Central memory CD8-positive, alpha-beta T cell (primary cell): ENCODE measurements at places on chromosomes 16 and 17.

DNA sequence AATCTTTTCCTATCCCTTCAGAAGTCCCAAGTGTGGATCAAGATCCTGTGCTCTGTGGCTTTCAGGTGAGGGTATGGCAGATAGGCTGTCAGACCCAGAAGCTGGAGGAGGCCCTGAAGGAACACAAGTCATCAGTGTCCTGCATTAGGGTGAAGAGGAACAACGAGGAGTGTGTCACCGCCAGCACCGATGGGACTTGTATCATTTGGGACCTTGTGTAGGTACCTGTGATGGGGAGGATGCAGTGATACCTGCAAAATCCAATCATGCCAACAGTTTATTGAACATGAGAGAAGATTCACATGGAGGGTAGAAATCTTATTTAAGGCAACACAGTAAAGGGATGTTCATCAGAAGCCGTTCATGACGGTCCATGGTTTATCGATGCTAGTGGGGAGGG lies 10.0 kb upstream of the USP43 start:
- no peak for DNase-seq

DNA sequence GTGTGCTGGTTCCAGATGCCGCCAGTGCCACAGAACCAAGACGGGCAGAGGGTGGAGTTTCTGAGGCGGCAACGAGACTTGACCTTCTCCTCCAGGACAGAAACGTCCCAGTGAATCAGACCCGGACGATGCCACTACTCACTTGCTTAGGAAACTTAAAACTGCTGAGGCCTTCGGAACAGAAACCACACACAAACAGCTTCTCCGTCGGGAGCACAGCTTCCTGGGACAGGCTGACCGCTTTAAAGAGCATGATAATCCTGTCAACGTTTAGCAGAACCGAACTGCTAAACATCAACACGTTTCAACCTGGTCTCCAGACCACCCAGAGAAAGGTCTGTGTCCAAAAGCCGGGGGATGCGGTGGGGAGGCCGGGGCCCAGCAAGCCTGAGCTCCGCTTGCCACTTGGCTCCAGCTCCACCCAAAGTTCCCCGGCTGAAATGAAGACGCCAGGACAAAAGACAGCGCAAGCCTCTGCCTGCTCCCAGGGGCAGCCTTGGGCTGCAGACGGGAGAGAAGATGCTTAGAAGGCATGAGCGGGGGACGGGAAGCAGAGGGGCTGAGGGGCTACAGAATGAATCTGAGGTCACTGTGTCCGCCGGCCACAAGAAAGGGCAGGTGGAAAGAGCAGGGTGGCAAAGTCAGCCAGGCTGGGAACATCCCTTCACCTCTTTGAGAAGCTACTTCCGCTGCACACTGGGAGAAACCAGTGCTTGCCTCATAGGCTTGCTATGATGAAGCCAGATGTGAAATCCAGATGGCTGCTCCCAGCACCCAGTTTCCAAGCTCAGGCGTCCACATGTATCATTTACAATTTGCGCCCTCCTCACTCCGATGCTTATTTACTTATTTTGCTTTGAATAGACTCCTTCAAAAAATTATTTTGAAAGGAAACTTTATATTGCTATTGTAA lies 69.0 kb downstream of the MRM3 start:
- DNase-seq, result no peak

DNA sequence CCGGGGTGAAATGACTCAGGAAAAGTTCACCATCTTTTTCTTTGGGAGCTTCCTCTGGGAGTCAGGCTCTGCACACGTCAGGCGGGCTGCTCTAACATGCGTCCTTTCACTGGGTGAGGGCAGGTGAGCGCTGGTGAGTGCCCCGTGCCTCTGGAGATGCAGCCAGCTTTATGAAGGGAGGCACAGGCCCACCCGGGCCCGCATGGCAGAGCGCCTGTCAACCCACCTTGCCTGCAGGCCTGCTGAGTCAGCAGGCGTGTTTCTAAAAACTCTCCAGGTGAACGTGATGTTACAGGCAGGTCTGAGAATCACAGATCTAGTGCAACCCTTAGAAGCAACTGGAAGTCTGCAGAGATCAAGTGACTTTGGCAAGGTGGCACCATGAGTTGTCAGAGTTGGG lies 18.4 kb downstream of the MAP1LC3B start:
- no peak for DNase-seq

- no peak for DNase-seq
Observed at GRCh38 chr17:39664581-39665561, at the start of gene TCAP. Gene TCAP (plus strand): TSS chr17:39665349. CDS start chr17:39665360, 11 bp downstream.

DNA sequence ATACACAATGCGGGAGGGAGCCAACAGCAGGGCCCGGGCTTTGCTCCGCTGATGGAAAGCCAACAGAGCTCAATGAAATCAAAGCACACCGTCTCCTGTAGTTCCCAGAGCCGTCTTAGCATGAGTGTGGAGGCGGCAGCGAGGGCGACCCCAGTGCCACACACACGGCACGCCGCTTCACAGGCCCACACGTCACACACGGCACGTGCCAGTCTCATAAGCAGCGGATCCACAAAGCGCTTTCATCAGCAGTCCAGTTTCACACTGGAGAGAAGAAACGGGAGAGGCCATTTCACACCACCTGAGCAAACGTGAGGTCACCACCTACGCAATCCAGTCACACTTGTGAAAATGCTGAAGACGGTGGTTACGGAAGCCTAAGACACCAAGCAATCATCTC lies 34.8 kb downstream of the CYB5D2 start:
- no peak for DNase-seq

DNA sequence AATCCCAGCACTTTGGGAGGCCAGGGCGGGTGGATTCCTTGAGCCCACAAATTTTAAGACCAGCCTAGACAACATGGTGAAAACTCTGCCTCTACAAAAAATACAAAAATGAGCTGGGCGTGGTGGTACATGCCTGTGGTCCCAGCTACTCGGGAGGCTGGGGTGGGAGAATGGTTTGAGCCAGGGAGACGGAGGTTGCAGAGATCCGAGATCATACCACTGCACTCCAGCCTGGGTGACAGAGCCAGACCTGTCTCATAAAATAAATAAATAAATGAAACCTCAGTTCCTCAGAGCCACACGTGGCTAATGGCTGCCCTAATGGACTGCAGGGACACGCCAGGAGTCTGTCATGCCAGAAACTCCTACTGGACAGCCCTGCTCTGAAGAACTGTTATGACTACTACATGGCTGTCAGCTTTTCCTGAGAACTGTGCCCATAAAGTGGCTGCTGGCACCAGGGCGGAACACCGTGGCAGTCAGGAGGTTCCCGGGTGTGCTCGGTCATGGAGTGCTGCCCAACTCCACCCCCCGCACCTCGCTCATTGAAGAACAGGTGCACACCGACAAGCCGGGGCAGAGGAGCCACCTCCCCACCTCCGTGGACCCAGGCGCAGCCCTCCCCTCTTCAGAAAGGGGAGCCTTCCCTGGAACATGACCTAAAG lies 4.3 kb downstream of the TMEM11 start:
- no peak for DNase-seq

DNA sequence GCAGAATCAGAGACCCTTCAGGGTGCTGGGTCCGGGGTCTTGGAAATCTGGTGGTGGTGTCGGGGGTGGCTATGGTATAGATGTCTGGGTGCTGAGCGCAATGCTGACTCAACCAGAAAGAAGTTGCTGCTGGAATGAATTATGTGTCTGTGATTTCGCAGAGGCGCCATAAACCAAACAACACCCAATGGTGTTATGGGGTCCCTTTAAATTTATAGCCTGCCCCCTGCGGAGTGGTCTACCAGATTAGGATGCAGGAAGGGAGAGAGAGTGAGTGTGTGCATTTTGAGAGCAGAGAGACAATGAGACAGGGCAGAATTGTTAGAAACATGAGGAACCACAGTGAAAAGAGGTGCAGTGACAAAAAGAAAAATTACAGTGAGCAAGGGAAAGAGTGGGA lies 100.7 kb upstream of the CDH11 start:
- no peak for DNase-seq

GRCh38 chr17:61317779-61318178 lies 81.9 kb upstream of the TBX2 start:
- DNase-seq, result no peak

GRCh38 chr16:65713181-65713808 lies 591.4 kb upstream of the CDH11 start:
- no peak for DNase-seq

- no peak for DNase-seq
Observed at GRCh38 chr17:65185668-65186382, 48.7 kb downstream of the RGS9 start.

GRCh38 chr17:42386777-42387657 lies 1.2 kb downstream of the STAT3 start:
- DNase-seq, result no peak

DNA sequence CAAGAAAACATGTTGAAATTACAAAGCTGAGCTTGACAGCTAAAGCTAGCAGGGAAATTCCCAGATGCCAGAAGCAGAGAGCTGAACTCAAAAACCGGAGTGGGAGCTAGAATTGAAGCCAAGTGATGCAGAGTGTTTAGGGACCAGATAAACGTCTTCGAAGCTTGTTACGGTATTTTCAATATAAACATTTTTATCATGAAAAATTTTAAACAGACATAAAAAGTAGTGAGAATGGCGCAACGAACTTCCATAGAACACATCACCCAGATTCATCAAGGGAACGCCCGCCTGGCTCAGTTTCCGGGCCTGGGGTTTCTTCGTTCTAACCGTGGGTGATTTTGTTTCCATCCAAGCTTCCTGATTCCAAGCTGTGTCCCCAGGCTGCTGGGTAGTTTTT lies 18.1 kb downstream of the SPNS2 start:
- DNase-seq, result no peak

GRCh38 chr17:61415374-61416210 lies 15.9 kb downstream of the TBX2 start:
- DNase-seq, result no peak

- DNase-seq, result no peak
Observed at GRCh38 chr16:58738672-58739296, 4.7 kb upstream of the GOT2 start.

GRCh38 chr17:79933863-79934652 lies 94.8 kb upstream of the CBX4 start:
- no peak for DNase-seq

- no peak for DNase-seq
Observed at GRCh38 chr17:81057079-81057730, 22.3 kb downstream of the BAIAP2 start.

- DNase-seq, result no peak
Observed at GRCh38 chr16:84460406-84461028, 43.9 kb downstream of the MEAK7 start.

DNA sequence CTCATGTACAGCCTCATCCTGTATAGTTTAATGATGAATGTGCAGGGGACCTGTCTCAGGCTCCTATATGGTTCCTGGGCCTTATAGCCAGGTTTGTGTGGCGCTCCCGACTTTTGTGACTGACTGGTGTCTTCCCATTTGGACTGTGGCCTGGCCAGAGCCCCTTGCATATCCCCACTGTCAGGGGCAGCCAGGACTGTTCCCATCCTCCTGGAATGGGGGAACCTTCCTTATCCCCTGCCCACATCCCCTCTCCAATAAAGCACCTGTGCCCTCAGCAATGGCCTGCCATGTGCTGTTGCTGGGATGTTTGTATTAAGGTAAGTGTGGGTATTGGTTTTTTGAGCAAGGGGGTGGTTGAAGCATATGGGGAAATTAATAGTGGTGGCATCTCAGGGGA lies 2.6 kb downstream of the B3GNT9 start:
- DNase-seq, result no peak

- DNase-seq, result no peak
Observed at GRCh38 chr17:74987909-74988711, 678 bp downstream of the CDR2L start.

- DNase-seq, result no peak
Observed at GRCh38 chr16:5895976-5896375, 798.4 kb upstream of the EEF2KMT start.

- DNase-seq, result no peak
Observed at GRCh38 chr17:17665255-17665654, 16.0 kb upstream of the RAI1 start.

DNA sequence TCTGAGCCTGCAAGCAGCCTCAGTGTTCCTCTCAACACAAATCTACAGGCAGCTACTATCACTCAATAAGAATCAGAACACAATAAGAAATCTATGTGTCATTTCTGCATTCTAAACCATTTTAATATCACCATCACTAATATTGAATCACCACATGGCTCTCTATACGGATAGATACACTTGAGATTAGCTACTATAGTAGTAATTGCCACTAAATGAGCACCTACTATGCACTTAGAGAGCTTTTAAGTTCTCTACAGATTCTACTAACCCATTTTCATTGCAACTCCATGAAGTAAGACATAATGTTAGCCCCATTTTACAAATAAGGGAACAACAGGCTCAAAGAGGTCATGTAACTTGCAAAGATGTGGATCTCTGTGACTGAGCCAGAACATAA lies 132.8 kb upstream of the DYNLRB2 start:
- no peak for DNase-seq

DNA sequence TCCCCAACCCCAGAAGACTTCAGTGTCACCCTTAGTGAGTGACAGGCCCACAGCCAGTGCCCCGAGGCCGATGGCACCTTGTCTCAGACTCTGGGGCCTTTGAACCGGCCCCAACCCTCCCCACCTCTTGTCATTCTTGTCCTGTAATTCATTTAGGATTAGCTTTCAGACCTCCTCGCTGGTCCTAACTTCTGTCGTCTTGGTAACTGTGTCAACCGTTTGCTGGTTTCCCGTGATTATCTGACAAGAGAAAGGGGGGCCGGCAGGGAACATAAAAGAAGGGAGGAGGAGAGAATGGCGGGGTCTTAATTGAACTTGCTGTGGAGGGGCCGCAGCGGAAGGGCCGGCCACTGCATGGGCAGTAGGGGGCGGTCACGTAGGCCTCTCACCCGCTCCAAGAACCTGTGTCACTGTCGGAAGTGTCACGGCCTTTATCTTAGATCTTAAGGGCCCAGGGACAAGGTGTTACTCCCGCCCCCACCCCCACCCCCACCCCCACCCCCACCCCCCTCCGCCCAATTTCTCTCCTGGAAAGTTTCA lies 46.5 kb upstream of the GSE1 start:
- DNase-seq, result no peak

DNA sequence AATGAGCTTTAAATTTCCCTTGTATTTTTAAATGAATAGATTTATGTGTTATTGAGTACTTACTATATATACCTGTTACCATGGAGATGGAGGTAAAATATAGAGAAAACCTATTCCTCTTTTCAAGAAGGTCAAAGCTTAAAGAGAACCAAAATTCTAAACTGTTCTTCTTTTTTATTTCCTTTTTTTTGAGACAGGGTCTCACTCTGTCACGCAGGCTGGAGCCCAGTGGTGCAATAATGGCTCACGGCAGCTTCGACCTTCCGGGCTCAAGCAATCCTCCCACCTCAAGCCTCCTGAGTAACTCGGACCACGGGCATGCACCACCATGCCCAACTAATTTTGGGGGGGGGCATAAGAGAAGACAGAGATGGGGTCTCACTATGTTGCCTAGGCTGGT lies 25.0 kb upstream of the TMEM97 start:
- no peak for DNase-seq

- DNase-seq, result no peak
Observed at GRCh38 chr16:27579087-27579980, 29.4 kb downstream of the KATNIP start.

DNA sequence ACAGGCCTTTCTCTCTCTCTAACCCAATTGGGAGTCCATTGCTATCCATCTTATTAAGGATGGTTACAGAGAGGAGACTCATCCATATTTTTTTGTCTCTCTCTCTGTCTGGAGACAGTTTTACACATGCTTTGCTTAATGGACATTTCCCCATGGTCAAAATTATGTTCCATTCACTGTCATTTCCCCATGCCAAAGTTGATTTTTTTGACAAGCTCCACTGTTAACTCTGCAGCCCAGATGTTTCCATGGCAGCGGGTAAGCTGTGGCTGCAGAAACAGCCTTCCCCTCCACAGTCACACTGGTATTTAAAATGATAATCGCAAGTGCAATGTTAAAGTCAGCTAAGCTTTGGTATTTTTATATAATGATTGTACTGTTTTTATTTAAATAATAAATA lies 63.9 kb upstream of the HLF start:
- DNase-seq, result no peak
